Neuronal stem cell (in vitro differentiated cells): ENCODE measurements at places on chromosomes 2 and 18.

GRCh38 chr2:149606251-149606811 lies 18.8 kb upstream of the MMADHC start:
- no peak for DNase-seq

DNA sequence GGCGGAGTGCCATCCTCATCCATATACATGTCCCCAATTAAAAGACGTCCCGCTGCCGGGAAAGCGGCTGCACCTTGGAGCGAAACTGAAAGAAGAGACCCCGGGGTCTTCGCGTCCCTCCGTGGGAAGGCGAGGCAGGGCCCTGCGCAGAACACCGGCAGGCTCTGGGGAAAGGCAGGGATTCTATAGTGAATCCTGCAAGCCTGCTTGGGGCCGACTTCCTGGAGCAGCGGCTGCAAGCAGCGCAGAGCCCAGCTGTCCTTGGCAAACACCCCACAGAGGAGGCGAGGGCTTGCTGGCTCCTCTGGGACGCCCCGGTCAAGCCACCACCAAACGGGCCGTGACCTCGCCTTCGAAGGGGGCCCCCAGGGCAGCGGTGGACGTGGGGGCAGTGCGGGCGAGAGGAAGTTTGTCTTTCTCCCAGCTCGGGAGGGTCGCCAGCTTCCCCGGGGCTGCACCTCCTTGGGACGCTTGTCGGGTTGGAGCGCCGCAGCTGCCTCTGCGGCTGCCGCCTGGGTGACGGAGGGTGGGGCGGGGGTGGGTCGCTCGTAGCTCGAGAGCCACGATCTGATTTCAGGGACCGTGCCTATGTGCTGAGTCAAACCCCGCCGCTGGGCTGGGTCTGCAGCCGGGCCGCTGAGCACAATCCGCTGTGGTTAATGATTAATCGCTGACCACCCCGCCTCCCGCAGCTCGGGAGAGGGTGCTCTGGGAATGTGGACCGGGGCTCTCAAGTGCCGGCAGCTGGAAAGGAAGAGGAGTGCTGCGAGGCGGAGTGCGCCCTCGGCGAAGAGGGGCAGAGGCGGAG lies 486 bp upstream of the GPR39 start:
- DNase-seq: peak; percentile 48

DNA sequence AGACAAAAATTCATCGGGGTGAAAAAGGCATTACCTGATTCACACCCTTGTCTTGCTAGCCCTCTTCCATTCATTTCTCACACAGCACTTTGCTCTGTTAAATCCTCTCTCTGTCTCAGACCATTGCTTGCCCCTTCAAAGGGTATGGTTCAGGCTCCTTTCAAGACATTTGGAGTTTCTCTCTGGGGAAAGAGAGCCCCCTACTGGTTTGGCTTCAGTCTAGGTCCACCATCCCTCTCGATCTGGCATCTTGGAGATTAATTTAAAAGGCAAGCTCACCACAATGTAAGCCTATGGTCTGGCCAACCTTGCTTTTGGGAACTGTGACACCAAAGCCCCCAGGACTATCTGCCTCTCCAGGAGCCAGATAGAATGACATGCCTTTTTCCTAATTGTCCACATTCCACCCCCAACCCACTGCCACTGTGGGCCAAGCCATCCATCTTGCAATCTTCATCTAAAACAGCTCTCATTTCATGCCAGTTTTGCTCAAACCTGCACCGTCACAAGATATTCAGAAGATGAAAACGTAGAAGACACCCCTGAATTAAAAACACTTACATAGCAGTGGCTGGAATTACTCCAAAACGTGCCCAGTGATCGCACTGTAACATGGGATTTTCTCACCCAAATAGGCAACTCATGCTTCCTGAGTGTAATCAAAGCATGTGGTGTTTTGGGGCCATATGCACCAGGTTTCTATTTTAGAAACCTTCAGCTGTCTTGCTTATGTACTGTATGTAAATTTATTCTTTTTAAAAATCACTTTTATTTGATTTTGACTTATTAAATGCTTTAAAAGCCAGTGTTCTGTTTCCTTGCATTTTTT lies 93.9 kb downstream of the FARSB start:
- peak; percentile 78 for DNase-seq

GRCh38 chr2:212337486-212338343 lies 200.9 kb downstream of the ERBB4 start:
- DNase-seq: no peak

DNA sequence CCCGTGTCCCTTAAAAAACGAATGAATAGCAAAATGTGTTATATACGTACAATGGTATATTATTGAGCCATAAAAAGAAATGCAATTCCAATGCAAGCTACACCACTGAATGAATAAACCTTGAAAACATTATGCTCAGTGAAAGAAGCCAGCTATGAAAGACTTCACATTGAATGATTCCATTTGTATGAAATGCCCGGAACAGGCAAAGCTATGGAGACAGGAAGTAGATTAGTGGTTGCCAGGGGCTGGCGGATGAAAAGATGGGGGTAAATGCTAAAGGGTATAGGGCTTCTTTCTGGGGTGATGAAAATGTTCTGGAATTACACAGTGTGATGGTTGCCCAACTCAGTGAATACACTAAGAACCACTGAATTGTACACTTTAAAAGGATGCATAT lies 113.3 kb downstream of the NOL10 start:
- no peak for DNase-seq

GRCh38 chr2:70161069-70161534 lies 29.7 kb downstream of the C2orf42 start:
- DNase-seq: no peak

DNA sequence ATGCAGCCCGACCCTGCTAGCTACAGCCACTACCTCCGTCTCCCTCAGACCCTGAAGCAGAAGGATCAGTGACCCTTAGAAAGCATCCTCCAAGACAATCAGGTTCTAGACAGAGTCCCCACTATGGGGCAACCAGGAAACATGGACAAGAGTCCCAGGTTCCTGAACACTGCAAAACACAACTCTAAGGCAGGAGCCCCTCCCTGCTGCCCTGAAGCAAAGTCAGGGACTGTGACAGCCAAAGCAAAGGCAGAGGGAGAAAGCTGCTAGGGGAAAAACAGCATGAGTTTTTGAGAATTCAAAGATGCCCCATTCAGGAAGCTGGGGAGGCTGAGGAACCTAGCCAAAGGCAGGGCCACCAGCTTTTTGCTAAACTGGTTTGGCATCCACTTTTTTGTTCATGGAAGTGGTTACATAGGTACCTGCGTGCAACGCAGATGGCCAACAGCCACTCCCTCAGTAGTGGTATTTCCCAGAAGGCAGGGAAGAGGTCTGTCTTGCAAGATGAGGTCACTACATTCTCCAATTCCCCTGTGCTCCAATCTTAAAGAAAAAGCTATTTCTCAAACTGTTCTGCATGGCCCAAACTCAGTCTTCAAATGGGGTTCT lies 33.2 kb downstream of the MYO5B start:
- DNase-seq: no peak

GRCh38 chr2:168201584-168202116 lies 45.7 kb downstream of the STK39 start:
- no peak for DNase-seq

DNA sequence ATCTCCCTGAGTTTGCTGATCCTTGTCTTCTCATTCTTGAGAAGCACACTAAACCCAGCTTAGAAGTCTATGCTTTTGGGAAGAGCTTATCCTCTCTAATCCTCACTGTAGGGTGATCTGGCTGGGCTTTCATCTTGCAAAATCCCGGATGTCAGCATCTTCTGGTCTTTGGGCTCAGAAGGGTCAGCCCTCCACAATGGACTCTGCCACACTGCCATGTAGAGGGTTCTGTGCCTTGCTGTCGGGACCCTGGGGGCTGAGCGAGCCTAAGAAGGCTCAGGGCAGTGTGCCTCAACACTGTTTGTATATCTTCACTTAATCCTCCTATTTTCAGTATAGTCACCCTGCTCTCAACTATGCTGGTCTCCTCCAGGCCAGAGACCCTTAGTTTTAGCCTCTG lies 102.3 kb downstream of the TGIF1 start:
- DNase-seq: no peak

GRCh38 chr2:215404348-215405012 lies 31.4 kb downstream of the FN1 start:
- no peak for DNase-seq

DNA sequence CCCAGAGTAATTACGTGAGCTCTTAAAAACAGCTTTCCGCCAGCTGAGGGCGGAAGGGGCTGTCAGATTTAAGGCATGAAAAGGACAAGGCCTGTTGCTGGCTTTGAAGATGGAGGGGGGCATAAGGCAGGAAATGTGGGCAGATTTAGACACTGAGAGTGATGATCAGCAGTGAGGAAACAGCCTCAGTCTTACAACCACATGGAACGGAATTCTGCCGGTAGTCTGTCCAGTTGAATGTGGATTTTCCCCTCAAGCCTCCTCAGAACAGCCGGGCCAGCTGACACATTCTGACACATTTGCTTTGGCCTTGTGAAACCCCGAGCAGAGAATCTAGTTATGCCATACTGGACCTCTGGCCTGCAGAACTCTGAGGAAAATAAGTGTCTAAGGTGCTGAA lies 16.6 kb downstream of the POLE4 start:
- no peak for DNase-seq

GRCh38 chr2:42029639-42030199 lies 18.1 kb upstream of the PKDCC start:
- DNase-seq: peak; percentile 66
